NCI-H2081 (cell line): ENCODE measurements at places on chromosomes 1 and 21.

- peak; percentile 24 for DNase-seq
Observed at GRCh38 chr1:25543425-25544242, at the start of gene LDLRAP1. Gene LDLRAP1 (plus strand): TSS chr1:25543606. CDS start chr1:25543699, 93 bp downstream.

GRCh38 chr1:101006553-101006952 lies 19.0 kb downstream of the DPH5 start:
- DNase-seq = no peak

GRCh38 chr1:160949881-160950280 lies 4.7 kb downstream of the ITLN2 start:
- DNase-seq = no peak

DNA sequence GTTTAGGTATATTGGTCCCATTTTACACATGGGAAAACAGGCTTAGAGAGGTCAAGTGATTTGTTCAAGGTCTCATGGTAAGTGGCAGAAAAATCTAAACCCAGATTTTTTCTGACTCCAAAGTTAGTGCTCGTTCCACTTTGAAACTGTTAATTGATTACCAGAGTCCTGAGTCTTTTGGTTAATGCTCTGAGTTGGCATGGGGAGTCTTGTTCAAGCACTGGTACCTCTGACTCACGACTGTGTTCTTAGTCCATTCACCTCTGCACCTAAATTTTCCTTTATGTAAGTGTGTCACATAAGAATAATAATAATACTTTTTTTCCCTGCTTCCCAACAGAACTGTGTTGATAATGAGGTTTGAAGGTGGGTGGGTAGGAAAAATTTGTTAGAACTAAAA lies 59.3 kb downstream of the VANGL2 start:
- DNase-seq = no peak

DNA sequence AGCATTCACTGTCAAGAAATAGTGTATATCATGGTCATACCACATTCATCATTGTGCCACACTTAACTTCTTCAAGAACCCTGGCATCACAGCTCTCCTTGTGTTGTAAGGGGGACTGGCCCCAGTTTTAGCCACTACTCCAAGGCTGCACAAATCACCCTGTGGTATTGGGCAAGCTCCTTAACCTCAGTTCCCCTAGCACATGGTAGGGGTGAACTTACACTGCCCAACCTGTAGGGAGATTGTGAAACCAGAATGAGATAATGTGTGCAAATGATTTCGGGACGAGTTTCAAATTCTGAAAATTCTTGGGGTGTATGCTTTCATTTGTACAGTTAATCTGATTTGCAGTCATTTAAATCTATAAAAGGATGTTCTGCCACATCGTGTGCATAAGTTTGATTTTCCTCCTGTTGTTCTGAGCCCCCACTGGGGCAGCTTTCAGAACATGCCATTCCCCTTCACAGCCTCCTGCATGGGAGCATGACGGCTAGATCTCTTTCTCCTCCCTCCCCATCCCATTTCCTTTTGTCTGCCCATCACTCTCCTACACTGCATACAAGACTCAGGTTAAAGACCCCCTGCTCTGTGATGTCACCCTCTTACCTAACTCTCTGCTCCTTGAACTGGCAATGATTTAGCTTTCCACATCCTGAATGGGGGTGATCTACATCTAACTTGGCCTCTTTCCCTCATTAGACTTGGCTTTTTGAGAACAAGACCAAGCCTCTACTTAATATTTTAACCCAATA lies 290.3 kb downstream of the CHRM3 start:
- no peak for DNase-seq

DNA sequence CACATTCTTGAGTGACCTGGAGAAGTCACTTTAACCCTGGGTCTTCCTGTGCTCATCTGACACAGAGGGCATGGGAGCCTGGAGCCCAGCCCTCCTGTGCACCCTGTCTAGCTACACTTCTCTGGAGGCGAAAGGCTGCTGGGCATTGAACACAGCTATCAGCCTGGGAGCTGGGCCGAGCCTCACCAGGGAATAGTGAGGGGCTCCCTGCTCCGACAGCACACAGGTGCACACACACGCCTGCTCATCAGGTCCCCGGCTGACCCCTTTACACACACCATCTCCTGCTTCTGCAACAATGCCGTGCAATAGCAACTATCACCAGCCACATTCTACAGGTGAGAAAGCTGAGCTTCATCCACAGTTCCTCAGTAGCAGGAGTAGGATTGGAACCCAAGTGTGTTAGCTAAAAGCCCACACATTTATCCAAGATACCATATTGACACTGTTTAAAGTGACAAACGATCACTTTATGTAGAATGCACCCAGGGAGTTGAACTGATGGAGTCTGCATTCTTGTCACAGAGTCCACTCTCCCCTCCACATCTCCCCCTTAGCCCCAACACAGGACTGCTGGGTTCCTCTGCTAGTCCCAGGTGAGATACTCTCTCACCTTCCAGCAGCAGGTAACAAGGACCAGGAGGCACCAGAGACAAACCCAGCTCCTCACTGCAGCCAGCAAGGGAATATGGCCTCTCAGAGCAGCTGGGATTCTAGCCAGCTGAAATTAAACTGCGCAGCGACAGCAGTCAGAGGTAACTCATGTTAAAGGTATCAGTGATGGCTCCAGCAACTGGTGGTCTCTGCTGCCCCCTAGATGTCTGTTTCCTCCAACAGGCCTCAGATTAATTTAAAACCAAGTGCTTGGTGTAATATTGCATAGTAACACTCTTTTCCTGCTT lies 18.3 kb upstream of the CAPN8 start:
- DNase-seq = peak; percentile 91

- DNase-seq = no peak
Observed at GRCh38 chr1:54967372-54967771, 13.1 kb upstream of the TMEM61 start.

DNA sequence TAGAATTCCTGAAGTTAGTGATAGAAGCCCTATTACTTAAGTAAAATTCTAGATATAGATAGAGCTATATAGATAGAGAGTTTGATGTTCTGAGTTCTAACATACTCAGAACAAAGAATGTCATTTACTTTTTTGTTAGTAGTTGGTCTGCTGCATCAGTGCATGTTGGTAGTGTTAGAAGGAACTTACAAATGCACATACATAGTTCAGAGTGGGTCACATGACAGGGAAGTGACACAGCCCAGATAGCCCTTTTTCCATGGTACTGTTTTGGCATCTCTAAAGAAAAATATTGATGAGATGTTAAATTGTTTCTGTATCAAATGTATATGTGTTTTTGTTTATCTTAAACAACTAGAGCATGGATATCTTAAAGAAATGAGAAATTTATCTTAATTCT lies 45.7 kb downstream of the DHX9 start:
- no peak for DNase-seq

- no peak for DNase-seq
Observed at GRCh38 chr1:7420098-7420445, 351.0 kb upstream of the VAMP3 start.

DNA sequence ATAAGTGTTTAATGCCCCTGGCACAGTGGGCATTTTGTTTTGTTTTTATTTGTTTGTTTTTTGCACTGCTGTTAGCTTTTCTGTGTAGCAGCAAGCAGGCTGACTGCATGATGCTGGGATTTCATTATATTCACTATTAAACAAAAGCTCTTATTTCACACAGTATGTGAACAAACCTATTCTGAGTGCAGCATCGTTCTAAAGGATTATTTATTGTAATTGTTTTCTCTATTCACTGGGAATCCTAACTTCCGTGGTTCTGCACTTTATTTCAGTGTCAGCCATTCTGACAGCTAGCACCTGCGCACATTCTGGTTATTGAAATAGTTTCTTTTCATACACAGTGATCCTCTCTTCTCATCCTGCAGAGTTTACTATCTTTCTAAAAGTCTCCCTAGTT lies 595.0 kb downstream of the NEGR1 start:
- peak; percentile 72 for DNase-seq

DNA sequence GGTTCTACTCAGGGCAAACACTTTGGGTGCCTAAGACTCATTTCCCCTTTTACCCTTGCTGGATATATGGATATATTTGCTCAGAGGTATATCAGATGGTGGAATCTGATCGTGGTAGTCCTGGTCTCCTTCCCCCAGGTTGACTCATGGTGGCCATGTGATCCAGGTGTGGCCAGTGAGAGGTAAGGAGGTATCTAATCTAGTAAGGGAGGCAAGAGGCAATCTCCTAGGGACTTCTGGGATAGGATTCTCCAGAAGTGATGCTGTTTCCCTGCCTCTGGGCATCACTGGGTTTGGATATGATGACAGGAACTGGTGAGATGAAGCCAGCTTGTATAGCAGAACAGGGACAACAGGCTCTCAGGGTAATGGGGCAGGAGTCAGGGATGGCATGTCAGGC lies 8.5 kb upstream of the DENND2D start:
- no peak for DNase-seq

GRCh38 chr1:9350013-9350908 lies 57.6 kb downstream of the SPSB1 start:
- DNase-seq = no peak

DNA sequence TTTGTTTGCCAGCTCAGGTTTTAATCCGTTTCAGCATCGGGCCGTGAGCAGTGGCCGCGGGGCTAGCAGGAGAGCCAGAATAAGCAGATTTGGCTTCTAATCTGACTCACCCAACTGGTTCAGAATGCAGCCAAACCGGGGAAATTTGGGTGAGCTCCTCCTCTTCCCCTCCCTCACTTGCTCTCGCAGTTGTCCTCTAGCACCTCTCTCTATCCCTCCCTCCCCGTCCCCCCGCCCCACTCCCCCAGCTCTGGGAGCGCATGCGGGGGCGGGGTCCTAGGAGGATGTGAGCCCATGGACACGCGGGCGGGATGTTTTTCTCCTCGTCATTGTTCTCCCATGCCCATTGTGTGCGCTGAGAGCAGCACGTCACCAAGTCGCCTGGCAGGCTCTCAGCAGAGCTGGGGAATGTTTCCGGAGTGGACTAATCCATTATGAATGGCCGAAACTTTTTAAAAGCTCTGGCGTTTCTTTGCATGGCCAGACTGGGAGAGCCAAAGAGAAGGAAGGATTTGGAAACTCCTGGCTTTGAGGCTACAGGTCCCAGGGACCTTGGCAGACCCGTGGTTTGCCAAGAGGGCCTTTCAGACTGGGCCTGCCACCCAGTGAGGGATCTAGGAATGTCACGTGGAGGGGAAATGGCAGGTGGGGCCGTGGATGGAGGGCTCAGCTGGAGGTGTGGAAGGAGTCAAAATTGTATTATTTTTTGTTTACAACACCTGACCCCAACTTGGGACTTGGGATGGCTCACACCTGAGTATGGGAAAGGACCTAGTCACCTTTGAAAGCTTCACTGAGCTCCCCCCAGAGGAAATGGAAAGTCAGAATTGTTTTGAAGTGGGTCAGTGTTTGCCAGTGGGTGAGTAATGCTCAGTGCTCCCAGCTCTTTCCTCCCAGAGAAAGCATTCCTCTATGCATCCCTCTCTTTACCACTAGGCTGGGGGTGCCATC lies 39.2 kb downstream of the CDK18 start:
- DNase-seq = peak; percentile 68

GRCh38 chr1:190322274-190322673 lies 155.4 kb downstream of the BRINP3 start:
- DNase-seq = no peak

DNA sequence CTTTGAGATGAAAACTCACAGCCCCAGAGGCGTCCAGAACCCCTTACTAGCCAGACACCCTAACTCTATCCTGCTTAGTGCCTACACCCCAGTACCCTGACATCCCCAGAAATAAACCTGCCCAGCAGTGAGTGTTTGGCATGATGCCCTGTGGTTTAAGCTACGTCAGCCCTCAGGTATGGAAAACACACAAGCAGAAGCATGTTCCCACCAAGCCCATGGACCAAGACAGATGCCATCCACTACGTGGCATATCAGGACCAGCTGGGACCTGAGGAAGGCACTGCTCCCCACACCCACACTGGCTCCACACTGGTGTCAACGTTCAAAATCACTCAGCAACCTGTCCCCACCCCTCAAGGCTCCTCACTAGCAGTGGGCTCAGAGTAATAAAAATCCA lies 116.4 kb downstream of the SYT2 start:
- DNase-seq = no peak

- DNase-seq = no peak
Observed at GRCh38 chr1:107662971-107663370, 302.0 kb downstream of the VAV3 start.

GRCh38 chr1:241542199-241542907 lies 10.2 kb downstream of the KMO start:
- DNase-seq = no peak

GRCh38 chr21:45818904-45819285 lies 162.7 kb upstream of the COL6A1 start:
- no peak for DNase-seq

DNA sequence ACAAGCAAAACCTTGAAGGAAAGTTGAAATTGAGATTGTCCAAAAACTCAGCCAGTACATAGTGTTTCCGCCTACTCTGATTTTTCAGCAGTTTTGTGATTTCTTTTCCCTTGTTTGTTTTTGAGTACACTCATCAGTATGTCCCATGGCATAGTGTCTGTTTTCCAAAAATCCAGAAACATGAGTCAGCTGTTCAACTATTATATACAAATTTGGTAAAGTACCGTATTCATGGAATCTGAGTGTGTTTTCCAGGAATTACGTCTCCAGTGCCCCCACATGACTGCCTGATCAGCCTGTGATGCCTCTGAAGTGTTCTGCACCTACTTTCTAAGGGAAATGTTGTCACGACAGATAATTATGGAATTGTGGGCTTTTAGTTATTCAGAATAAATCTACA lies 186.8 kb downstream of the LTN1 start:
- DNase-seq = no peak

DNA sequence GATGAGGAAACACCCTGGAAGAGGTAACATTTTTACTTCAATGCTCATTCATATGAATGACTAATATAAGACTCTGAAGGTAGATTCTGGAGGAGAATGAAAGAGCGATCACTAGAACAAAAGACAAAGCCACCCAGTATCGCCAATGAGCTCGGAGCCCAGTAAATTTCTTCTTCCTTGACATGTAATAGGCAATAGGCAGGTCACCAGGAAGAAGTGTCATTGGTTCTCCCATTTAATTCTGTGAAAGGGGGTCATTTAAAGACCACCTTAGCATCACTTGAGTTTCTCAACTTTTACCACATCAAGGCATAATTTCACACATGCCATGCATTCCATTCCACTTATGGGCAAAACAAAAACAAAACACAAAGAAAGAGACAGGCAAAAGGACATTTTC lies 7.9 kb downstream of the TNFSF18 start:
- DNase-seq = no peak

GRCh38 chr1:188365874-188366273 lies 1537.1 kb downstream of the PLA2G4A start:
- DNase-seq = no peak

- no peak for DNase-seq
Observed at GRCh38 chr1:242797856-242798255, 273.4 kb upstream of the PLD5 start.

DNA sequence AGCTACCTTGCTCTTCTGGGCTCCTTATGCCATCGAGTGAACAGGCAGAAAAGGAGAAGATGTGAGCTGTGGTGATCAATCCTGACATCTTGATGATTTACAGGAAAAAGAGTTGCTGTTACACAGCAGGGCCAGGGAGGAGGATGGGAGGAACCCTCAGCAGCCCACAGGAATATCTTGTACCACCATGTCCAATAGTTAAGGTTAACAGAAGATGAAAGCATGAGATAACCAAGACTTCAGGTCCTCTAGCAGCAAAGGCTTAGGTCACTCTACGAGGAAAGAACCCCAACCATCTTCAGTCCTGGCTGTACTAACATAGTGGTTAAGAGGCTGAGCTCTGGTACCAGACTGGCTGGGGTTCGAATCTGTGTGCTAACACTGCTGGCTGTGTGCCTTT lies 12.1 kb upstream of the SELENBP1 start:
- DNase-seq = no peak
